ENCODE measurements at places on chromosomes 5 and 9. TPM values are rescaled to one million over a fixed set of nuclear protein-coding genes. Genes with fewer than 3 reads are reported as not detected.

GRCh38 chr5:74017786-74018211, 391.8 kb downstream of the ARHGEF28 start:
- no peak for DNase-seq

GRCh38 chr9:86783884-86784283, 163.4 kb downstream of the GAS1 start:
- DNase-seq, result no peak

DNA sequence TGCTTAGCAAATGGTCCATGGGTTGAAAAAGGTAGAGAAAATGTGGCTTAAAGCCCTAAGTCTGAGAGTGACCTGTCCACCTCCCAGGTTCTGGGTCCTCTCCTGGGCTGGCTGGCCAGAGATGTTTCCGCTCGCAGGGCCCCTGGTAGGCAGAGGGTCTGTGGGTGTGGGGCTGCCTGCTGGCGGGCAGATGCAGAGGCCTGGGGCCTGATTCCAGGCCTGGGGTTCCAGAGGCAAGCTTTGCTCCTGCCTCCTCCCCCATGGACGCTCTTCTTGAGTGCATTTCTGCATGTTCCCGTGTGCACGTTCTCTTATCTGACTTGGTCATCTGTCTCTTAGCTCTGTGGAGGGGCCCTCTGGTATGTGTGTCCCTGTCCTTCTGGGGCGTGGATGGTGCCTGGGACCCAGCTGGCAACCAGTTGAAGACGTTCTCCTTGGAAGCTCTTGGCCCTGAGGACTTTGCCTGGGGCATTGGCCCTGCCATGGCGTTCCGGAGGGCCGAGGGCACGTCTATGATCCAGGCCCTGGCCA, 3.8 kb downstream of the MIGA2 start:
- DNase-seq, result no peak

PCDHB5 gene
- not detected for total RNA-seq

DNA sequence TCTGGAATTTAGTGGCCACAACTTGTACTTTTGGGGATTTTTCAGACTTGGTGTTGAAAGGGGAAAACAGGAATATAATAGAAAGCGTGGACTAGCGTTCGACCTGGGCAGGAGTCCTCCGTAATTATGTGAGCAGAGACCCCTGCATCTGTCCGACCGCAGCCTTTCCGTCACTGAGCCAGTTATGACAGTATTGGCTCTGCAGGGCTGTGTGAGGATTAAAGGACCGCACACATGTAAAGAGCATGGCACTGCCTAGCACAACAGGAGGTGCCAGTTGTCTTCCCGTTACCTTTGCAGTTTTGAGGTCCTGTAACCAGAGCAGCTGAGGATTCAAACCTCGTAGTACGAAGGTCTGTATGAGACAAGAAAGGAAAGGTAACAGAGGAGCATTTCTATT, 1.2 kb downstream of the B4GALT7 start:
- DNase-seq, result no peak

- DNase-seq, result no peak
Observed at GRCh38 chr5:180799194-180799593, 3.4 kb downstream of the MGAT1 start.

GRCh38 chr5:8060235-8060952, 191.4 kb downstream of the MTRR start:
- no peak for DNase-seq

TRIM7 gene
- 0.68 TPM for total RNA-seq

- no peak for DNase-seq
Observed at GRCh38 chr9:73183428-73183827, 31.8 kb downstream of the ANXA1 start.

- DNase-seq, result no peak
Observed at GRCh38 chr5:40268088-40268487, 411.6 kb upstream of the PTGER4 start.

SPAG8 gene
- 1.0 TPM for total RNA-seq
